ENCODE measurements at places on chromosomes 2 and 18.

GRCh38 chr18:4755848-4756247 is 300.7 kb upstream of the DLGAP1 start:
- DNase-seq, result no peak

DNA sequence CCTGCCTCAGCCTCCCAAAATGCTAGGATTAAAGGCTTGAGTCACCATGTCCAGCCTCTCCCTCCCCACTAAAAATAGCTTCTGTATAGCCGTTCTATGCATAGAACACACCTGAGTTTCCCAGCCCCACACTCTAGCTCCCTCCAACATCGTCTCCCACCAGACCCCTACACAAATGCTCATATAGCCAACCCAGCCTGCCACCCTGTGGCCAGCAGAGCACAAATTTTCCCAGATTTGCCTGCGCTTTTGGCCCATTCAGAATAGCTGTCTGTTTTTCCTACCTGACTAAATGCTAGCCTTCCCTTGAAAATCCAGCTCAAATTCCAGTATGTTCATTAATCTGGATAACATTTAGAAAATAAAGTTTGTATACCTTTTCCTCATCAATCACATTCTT is 22.8 kb downstream of the TRABD2A start:
- DNase-seq, result no peak

DNA sequence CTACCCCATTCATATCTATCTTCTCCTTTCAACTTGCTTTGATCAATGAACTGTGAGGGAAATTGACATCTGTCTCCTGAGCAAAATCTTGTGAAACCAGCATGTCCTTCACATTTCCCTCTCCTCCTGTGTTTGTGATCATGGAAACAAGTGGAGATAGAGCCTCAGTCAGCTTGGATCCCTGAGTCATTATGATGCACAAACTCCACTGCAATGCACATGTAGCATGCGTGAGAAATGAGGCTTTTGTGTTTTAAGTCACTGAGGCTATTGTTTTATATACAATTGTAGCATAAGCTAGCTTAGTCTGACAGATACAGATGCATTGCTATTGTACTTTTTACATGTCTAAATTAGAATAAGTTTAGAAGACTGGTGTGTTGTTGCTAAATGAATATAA is 85.2 kb upstream of the HNMT start:
- DNase-seq, result no peak

DNA sequence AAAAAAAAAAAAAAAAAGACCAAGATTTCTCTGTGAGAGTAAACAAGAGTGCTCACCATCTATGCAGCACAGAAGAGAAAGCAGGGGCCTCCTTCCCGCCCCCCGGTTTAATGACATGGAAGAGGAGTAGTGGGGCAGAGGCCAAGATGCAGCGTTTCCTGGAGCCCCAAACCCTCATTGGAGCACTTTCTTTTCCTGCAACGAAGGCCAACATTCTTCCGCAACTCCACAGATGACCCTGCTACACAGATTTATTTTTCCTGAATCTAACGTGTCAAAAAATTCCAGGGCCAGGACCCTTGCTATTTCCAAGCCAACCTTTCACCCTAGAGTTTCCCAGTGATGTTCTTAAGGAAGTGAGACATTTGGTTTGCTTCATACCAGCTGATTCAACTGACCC is 189.6 kb downstream of the MIB1 start:
- DNase-seq, result no peak
